Stimulated activated CD8-positive, alpha-beta memory T cell treated with anti-CD3 and anti-CD28 coated beads, Interleukin-7, amount 100 ng/mL, for 4 hours (primary cell): ENCODE measurements at places on chromosomes 3 and 15.
A peak's percentile ranks its signal among the peaks of the same experiment; 100 is the strongest.

GRCh38 chr3:15405448-15406050 lies 21.8 kb downstream of the METTL6 start:
- DNase-seq, result no peak

DNA sequence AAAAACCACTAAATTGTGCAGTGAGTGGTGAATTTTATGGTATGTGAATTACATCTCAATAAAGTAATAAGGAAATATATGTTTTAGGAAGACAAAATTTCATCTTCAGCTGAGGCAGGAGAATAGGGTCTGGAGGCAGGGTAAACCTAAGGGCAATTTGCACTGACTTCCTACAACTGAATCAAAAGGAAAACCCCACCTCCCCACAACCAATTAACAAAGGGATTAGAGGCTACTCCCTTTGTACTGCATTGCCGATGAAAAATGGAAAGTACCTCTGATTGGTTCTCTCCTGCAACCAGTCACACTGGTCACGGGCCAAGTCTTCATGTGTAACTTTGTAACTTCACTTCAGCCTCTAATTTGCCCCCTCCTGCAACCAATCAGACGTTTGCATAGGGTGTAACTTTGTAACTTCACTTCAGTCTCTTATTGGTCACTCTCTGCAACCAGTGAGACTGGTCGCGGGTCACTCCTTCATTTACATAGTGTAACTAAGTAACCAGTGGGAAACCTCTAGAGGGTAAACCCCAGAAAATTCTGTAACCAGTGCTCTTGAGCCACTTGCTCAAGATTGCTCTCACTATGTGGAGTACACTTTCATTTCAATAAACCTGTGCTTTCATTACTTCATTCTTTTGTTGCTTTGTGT lies 244.5 kb downstream of the CNTN4 start:
- DNase-seq, result no peak

DNA sequence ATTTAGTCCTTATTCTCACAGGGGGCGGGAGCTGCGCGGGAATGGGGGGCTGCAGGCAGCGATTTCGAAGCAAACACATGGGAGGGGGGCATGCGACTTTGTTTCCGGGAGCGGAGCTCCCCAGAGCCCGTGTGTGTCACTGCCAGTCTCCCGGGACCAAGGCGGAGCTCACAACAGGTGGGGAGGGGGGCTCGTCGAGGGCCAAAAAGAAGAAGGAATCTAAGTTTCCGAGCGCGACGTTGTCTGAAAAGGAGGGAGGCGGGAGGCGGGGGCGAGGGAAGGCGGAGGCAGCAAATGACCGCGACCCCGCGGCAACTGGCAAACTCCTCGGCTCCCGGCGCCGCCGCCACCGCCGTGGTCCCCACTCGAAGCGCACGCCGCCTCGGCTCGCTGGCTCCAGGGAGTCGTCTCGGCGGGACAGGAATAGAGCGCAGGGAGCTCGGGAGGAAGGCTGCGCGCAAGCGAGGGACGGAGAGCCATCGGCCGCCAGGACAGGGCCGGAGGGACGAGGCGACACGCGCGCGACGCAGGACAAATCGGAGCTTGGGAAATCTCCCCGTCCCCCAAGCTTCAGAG lies 1.4 kb downstream of the FOXP1 start:
- peak; percentile 13 for DNase-seq

- no peak for DNase-seq
Measured at GRCh38 chr15:57057134-57057930, 138.9 kb downstream of the TCF12 start.

DNA sequence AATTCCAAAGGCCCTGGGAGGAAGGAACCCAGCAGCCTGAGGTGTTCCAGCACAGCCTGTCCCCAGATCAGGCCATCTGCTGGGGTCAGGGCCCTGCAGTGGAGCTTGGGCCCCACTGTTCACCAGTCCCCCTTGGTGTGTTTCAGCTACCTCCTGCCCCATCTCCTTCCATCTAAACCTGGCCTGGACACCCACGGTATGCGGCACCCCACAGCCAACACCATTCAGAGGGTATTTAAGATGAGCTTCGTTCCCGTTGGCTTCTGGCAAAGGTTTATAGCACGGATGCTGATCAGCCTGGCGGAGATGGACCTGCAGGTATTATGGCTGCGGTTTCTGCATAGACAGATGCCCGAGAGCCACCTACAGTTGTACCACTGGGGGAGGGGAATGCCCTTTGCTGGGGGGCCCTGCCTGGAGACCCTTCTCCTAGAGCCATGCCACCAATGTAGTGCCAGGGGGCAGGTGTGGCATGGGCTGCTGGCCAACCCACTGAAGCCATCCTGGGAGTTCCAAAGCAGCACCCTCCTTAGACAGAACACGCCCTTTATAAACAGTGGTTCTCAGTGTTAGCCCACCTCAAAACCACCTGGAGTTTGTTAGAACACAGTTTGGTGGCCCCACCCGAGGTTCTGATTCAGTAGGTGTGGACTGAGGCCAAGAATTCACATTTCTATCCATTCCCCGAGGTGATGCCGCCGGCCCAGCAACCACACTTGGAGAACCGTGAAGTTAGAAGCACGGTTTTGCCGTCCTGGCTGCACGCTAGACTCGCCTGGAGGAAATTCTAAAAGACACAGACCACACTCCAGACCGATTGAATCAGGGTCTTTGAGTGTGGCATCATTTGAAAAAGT lies 126.9 kb downstream of the LRRK1 start:
- no peak for DNase-seq

- DNase-seq, result no peak
Measured at GRCh38 chr3:111598552-111598951, 3.4 kb upstream of the ZBED2 start.

GRCh38 chr3:118955914-118956556 lies 78.6 kb downstream of the IGSF11 start:
- DNase-seq, result no peak

GRCh38 chr3:171695426-171695825 lies 114.9 kb downstream of the PLD1 start:
- no peak for DNase-seq

GRCh38 chr15:97082830-97083229 lies 752.3 kb downstream of the NR2F2 start:
- no peak for DNase-seq

DNA sequence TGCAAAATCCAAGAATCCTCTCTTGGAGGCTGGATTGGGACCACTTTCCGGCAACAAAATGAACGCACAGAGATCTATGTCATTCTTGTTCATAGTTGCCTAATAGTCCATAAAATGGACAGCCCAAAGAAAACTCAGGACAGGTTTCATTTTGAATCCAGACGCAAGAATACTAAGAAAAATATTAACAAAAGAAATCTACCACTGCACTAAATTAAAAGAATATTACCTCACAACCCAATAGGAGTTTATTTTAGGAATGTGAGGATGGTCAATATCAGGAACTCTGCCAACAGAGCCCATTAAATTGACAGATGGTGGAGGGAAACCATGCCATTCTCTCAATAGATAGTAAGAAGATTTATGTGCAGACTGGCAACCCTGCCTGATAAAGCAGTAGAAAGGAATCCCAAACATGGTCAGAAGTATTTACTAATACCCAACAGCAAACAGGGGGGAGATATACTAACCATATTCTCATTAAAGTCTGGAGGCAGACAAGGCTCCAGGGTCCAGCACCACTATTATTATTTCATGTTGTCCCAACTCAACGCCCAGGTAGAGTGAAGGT lies 127.6 kb downstream of the SMAD6 start:
- DNase-seq, result no peak

- no peak for DNase-seq
Measured at GRCh38 chr3:133763797-133764683, 17.8 kb downstream of the TF start.

DNA sequence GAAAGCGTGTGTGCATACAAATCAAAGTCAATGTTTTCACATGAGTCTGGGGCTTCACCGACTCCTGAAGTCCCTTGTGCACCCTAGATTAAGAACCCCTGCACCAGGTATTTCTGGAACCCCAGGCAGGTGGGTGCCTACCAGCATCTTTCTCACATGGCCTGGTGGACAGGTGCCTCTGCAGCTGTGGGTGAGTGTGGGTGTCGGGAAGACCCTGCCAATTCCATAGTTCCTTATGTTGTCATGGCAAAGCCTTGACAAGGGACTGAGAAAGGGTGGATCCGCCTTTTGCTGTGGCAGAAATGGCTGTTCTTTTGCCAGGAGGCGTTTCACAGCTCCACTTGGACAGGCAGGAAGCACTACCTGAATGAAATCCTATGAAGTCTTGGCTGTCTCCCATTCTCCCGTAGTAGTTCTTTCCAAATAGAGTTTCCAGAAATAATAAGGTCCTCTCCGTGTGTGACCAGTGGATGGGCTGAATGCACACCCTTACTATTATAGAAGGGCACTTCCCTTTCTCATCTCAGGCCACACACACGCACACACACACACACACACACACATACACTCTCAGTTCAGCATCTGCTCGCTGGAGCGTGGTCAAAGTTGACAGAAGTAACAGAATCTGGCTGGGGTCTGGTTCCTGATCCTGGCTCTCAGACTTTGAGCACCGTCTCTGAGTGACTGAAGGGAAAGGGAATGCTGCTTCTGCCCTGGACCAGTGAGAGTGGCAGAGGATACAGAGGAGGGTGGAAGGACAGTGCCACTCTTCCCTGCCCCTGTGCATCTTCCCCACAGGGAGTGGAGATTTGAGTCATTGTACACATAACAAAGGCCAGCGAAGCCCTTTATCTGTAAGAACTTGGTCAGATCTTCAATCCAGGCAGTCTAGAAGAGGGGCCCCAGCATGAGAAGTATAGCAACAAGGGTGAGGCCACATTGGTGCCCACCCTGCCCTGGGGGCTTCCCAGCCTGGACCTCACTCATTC lies 38.7 kb downstream of the PDIA5 start:
- no peak for DNase-seq
